BJ (cell line): ENCODE measurements at places on chromosomes 7 and 10. TPM values are rescaled to one million over a fixed set of nuclear protein-coding genes. Genes with fewer than 3 reads are reported as not detected.

DNA sequence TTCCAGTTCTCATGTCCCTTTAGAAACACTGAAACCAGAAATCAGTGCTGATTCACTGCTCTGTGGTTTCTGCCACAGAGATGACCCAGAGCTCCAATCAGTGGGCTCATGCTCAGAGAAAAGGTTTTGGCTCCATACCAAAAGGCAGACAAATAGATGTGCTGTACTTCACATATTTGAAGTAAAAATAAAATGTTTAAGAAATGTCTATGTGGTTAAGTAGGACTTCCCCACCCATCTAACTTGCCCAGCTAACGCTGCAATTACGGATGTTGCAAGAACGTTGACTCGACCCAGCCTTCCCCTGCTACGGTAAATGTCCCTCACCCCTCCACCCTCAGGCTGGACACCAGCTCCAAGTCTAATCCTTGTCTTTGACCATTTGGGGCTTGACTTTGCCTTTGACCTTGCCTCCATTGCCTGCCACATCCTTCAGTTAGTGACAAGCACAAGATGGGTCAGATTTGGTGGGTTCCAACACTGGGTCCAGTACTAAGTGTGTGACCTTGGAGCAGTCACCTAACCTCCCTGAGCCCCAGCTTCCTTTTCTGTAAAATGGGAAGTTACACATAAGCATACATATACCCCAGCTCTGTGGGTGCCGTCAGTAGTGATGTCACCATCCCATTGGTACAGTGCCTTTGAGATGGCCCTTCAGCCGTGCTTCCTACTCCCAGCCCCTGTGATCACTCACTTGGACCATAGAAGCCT lies 95.8 kb downstream of the CHST15 start:
- peak; percentile 95 for DNase-seq

DNA sequence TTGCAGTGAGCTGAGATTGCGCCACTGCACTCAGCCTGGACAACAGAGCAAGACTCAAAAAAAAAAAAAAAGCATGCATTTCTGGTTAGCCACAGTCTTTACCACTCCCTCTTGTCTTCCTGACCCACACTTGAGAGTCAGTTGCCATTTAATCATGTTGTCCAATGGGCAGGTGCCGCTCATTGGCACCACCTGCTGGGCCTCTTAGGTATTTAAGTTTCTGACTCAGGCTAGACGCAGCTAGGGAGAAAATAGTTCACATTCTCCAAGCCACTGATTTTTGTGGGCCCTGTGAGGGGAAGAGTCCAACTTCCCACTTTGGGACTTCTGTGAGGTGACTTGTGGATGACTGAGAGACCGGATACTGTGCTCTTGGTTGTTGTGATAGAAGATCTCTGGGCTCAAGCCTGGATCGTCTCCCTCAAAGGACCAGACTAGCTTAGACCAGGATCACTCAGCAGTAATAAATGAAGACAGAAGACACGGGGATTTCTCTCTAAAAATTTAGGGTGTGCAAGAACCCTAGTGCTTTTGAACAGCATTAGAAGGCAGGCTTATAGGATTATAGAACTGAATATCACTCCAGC lies 26.8 kb upstream of the SORCS3 start:
- DNase-seq, result no peak

DNA sequence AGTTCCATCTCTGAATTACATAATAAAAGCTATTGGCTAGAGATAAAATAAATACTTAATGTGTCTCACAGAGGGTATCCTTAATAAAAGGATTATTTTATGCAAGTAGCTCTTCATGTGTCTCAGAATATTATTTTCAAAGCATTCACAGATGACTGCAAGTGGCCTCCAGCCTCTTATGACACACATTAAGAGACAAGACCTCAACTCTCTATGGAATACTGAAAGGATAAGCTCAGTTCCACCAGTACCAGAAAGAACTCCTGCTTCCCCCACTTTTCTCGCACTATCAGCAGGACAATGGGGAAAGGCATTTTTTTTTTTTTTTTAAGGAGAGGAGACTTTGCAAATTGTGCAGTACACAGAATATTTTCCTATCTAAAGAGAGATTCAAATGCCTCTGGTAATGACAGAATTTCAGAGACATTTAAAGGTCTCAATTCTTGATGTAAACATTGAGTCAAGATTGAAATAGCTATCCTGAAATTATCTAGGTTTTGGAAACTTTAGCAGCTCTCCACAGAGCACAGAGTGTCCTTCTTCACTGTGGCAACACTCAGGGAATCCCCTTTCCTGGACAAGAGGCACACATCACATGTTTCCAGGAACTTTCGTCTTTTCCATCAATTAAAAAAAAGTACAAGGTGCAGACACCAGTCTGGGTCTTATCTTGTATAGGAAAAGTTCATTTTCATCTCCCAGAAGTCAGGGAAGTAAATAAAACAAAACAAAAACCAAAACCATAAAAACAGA lies 122.0 kb upstream of the ANK3 start:
- no peak for DNase-seq

- no peak for DNase-seq
Measured at GRCh38 chr7:134676743-134677142, 30.1 kb downstream of the BPGM start.

ZNF365 gene
- 3.7 and 4.5 TPM in 2 replicates for polyA plus RNA-seq
